ENCODE measurements at places on chromosomes 2 and 18.

DNA sequence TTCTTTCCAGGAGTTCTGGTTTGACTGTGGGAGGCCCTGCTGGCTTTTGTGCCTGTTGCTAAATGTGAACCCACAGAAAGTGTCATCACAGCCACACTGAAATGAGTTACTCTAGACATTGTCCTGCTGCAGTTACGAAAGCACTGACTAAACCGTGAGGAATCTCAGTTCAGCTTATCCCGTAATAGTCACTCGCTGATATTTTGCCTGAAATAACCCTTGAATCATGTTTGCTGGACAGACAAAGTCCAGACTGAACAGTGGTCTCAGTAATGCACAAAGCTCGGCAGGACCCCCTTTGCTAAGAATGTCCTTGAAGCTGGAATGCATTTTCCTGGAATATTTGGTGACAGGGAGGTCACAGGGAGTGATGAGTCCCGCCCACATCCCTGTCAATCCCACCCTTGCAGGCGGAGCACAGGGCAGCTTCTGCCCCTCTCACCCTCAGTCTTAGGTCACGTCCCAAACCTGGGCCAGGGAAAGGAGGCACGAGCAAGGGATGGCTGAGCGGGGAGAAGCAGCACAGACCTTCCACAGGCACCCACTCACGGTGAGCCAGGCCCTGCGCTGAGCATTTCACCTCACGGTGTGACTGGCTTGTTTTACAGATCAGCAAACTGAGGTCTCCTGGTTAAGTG, 53.4 kb downstream of the ADI1 start:
- no peak for DNase-seq

- DNase-seq: no peak
Measured at GRCh38 chr2:20682167-20682920, 15.4 kb downstream of the GDF7 start.

DNA sequence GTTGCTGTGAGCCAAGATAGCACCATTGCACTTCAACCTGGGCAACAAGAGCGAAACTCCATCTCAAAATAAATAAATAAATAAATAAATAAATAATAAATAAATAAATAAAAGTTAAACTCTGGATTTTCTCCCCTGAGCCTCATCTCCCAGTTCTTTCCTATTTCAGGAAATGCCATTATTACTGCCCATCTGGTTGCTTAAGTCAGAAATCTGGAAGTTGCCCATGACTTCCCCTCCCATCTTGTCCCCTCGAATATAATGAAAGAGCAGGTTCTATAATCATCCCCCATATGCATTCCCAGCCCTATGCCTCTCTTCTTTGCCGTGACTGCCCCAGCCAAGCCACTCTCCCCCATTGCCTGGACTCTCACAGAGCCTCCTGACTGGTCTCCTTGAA, 4.2 kb upstream of the PSD4 start:
- DNase-seq: no peak

- DNase-seq: no peak
Measured at GRCh38 chr2:209314653-209315052, 109.2 kb upstream of the MAP2 start.

- DNase-seq: no peak
Measured at GRCh38 chr2:203177361-203177760, 61.5 kb upstream of the CYP20A1 start.

DNA sequence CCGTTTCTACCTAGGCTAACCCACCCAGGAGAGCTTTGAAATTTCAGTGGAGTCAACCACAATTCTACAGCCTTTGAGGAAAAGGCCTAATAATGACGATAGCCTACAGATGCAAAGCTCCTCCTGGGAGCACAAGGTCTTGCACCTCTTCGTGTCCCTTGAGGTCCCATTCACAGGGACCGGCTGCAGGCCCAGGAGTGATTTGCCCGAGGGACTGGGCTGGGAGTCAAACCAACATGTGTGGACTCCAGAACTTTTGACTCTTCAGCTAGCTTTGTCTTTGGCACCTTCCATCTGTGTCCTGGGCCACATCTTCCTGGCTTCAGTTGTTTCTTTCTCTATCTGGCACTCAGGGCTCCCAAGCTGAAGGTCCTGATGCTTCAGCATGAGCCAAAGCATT, 76.5 kb downstream of the SMAD7 start:
- DNase-seq: no peak

DNA sequence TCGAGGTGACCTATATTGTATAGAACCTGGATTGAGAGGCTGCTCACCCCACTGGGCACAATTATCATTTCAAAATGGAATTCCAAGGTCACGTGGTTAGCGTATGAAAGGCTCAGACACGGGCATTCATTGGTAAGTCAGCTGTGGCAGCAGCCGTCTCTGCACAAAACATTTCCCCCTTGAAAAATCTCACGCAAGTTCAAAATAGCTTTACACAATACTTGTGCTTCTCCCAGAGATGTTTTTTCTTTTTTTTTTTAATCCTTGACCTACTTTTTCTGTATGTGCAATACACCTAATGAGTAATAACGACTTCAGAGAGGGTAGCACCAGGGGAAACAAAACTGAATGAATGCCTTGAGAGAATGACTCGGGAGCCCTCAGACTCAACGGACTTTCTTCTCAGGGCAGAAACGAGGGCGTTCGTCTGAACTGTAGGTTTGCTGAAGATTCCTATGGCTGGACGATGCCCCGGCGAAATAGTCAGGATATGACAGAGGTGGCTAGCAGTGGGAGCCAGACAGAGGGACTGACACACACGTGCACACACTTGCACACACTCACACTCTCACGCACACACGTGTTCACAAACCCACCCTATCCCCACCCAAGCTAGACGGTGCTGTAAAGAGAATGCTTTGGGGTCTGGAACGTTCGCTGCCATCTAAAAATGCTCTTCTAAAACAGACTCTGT, 77.8 kb downstream of the PDCL3 start:
- DNase-seq: no peak
